ENCODE measurements at places on chromosomes 1 and 21. TPM values are rescaled to one million over a fixed set of nuclear protein-coding genes. Genes with fewer than 3 reads are reported as not detected.

- DNase-seq: no peak
Observed at GRCh38 chr1:101496109-101496508, 259.3 kb downstream of the S1PR1 start.

DNA sequence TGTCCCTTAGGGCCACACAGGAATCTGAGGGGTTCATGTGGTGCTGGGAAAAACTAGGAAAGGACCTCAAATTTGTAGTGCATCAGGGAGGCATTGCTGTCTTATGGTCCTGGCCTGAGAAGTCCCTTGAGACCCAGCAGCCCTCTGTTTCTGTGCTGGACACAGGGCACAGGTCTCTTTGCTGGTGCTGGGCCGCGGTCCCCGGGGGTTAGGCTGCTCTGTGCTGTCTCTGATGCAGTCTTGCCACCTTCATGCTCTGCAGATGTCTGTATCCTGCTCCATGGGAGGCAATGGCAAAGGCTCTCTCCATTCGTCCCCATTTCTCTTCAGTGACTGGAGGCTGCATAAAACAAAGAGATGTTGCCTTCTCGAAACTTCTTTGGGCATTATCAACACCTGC is 13.0 kb downstream of the EDARADD start:
- no peak for DNase-seq

CTSK gene
- polyA plus RNA-seq: 19.8 TPM

GRCh38 chr1:8754247-8754650 is 63.2 kb downstream of the RERE start:
- DNase-seq: no peak

TDRD5 gene
- polyA plus RNA-seq: 0.40 TPM

DNA sequence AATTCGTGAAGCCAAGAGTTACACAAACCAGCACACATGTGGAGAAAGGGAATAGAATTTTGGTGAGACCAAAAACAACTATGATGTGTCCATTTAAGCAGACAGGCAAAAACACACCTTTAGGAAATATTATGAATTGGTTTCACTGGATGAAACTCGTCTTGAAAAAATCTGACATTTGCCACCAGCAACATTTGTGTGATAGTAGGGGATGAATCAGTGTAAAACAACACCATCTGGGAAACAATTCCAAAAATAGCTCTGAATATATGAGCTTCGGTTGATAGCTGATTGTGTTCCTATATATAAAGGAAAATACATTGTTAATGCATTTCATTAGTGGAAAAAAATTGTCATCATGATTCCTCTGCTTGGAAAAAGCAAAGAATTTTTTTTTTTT is 327.8 kb downstream of the PAPPA2 start:
- DNase-seq: no peak

GPX7 gene
- 71.5 TPM for polyA plus RNA-seq
